ENCODE measurements at places on chromosomes 13 and 19.

DNA sequence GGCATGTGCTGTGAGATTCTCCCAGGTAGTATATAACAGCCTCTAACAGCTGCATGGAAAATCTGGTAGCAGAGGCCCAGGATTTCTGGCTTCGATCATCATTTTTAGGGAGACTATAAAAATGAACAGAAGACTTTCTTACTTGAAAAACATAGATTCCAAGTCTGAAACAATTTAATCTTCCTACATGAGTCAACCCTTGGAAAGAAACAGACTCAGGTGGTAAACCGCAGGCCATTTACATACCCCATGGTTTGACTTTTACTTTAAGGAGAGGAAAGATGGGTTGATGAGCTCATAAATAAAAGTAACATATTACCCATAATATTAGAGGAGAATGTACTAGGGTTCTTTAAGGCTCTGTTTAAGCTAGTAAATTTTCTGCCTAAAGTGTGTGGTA is 121.6 kb downstream of the CYSLTR2 start:
- DNase-seq, result no peak

DNA sequence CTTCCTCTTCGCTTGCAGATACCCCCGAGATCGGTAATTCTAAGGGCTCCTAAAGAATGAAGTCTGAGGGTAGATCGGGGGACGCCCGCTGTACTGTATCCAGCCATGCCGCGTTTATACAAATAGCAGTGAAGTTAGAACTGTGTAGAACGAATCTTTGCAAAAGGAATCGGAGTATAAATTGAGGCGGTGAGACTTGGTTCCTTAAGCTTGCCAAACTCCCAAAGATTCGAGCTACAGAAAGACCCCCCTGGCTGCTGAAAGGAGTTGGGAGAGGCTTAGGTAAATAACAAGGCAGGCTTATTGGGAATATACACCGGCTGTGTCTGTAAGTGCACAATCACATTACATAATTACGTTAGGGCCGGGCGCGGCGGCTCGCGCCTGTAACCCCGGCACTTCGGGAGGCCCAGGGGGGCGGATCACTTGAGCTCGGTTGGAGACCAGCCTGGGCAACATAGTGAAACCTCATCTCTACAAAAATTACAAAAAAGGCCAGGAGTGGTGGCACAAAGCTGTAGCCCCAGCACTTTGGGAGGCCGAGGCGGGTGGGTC is 12.2 kb downstream of the TMEM160 start:
- no peak for DNase-seq

- peak; percentile 91 for DNase-seq
These were observed at the start of gene BICRA for GRCh38 chr19:47608969-47609905. Gene BICRA (plus strand): TSS chr19:47609134. CDS start chr19:47673575, 64,441 bp downstream.

- DNase-seq, result no peak
These were observed 47.0 kb upstream of the C13orf46 start for GRCh38 chr13:114020750-114021463.

GRCh38 chr13:91655731-91656130 is 257.3 kb downstream of the GPC5 start:
- DNase-seq, result no peak

GRCh38 chr19:40697007-40697406 is 6.6 kb upstream of the NUMBL start:
- DNase-seq, result no peak

GRCh38 chr13:93260591-93260990 is 34.0 kb downstream of the GPC6 start:
- no peak for DNase-seq

- DNase-seq, result peak; percentile 77
These were observed at the start of gene ZNF112 for GRCh38 chr19:44356383-44357111. Gene ZNF112 (minus strand): TSS chr19:44356680. CDS start chr19:44340539, 16,141 bp downstream.

- DNase-seq, result no peak
These were observed 312 bp downstream of the CAPS start for GRCh38 chr19:5914358-5914774.

GRCh38 chr19:2014131-2014571 is 1.4 kb downstream of the BTBD2 start:
- no peak for DNase-seq

DNA sequence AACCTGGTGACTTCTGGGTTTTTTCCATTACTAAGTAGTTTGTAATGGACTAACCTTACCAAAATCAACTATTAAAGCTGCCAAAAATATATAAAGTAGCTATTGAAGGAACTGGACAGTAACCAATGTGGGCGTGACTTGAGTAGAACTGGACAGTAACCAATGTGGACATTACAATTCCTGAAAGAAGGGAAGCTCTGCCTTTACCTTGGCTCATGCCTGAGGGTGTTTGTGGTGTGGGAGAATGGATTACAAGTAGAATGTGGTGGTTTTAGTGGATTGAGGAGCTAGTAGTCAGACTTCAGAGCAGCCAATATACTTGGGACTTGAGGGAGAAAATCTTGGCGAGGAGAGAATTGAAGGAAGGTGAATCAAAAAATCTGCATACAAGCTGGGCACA is 17.5 kb downstream of the LRRC63 start:
- no peak for DNase-seq

DNA sequence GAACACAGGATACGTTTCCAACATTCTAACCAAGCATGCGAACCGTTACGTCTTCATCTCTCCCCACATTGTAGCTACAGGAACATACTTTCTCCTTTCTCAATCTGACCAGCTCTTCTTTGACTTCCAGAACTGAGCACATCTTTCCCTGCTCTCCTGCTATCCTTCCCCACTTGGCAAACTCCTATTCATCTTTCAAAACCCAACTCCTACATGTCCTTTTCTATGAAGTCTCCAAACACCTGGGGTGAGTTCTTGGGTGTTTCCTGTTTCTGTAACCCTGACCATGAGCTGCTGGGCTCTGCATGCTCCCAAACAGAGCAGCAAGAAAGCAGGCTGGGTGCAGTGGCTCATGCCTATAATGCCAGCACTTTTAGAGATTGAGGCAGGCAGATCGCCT is 6.6 kb downstream of the ACER1 start:
- DNase-seq, result no peak

DNA sequence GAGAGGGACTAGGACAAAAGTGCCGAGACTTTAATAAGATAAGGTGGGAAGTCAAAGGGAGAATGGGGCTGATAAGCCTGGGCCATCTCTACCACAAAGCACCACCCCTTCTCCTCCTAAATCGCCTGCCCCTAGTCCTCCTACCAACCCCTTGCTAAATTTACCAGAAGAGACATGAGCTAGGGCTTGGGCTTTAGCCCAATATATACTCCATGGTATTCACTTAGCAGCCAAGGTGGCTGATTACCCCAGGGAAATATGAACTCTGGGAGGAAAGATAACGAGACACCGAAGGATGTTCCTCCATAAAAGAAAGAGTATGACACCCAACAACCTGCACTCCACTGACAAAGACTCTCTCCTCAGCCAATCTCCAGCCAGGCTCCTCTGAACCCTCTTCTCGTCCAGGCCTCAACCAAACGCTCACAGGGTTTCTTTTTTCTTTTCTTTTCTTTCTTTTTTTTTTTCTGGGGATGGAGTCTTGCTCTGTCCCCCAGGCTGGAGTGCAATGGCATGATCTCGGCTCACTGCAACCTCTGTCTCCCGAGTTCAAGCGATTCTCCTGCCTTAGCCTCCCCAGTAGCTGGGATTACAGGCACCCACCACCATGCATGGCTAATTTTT is 610.2 kb downstream of the UQCRFS1 start:
- DNase-seq, result no peak

DNA sequence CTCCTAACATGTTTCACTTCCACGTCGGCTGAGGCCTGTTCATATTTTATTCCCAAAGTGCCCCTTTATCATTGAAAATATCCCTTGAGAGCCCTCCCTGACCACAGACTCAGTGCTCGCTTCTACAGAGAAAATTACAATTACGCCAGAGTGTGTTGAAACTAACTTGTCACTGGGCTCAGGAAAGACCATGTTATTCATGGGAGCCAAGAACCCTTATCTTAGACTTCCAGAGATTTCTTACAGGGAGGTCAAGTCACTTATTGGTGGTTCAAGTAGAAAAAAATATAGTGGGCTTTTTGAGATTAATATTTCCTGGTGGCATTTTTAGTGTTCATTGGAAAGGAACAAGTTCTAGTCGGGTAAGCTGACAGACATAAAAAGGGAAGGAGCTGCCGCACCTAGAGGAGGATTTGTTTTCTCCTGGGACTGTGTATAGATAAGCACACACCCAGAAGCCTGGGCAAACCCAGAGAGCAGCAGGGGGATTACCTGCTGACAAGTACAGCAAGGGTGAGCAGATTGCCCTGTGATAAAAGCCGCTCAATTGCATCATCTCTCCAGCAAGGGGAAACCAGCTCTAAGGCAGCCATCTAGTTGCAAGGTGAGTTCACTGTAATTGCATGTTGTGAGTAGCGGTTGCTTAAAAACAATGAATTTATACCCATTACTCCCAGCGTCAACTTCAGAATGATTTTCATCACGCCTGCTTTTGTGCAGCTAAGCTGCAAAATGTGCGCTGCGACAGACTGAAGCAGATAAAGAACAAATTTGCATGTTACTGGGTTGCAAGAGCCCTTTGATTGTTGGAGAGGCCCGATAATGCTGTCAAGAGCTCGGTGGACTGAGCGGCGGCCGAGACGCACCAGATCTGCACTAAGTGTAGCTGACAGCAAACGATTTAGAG is 46.2 kb downstream of the DCT start:
- no peak for DNase-seq

GRCh38 chr13:113565526-113566226 is 18.9 kb upstream of the TFDP1 start:
- DNase-seq, result no peak

DNA sequence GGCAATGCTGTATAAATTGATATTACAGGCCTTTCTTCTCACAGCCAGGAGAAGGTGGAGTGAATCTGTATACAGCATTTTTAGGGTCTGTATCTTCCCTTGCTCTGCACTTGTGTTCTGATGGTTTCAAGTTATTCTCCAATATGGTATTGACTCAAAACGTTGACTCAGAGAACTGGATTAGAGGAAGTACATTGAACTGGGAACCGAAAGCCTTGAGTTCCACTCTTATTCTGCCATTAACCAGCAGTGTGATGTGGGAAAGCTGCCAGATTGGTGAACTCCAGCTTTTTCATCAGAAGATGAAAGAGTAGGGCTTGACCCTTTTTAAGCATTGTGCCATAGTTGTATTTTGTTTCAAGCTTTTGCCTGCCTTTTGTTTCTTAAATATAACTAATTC is 167.7 kb downstream of the SPRY2 start:
- DNase-seq, result no peak

- no peak for DNase-seq
These were observed 318.9 kb downstream of the MYO16 start for GRCh38 chr13:108948251-108948671.

DNA sequence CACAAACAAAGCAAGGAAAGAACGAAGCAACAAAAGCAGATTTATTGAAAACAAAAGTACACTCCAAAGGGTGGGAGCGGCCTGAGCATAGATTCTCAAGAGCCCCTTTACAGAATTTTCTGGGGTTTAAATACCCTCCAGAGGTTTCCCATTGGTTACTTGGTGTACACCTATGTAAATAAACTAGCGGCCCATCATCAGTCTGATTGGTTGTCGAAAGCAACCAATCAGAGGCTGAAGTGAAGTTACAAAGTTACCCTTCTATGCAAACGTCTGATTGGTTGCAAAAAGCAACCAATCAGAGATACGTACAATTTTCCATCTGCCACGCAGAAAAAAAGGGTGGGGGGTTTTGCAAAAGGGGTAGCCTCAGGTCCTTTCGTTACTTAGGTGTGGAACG is 96.3 kb upstream of the UBAC2 start:
- DNase-seq, result no peak

All from AG08396 (cell line).